Stimulated activated CD8-positive, alpha-beta memory T cell treated with anti-CD3 and anti-CD28 coated beads, Interleukin-4, amount 100 ng/mL, for 48 hours (primary cell): ENCODE measurements at places on chromosomes 2 and 18.

DNA sequence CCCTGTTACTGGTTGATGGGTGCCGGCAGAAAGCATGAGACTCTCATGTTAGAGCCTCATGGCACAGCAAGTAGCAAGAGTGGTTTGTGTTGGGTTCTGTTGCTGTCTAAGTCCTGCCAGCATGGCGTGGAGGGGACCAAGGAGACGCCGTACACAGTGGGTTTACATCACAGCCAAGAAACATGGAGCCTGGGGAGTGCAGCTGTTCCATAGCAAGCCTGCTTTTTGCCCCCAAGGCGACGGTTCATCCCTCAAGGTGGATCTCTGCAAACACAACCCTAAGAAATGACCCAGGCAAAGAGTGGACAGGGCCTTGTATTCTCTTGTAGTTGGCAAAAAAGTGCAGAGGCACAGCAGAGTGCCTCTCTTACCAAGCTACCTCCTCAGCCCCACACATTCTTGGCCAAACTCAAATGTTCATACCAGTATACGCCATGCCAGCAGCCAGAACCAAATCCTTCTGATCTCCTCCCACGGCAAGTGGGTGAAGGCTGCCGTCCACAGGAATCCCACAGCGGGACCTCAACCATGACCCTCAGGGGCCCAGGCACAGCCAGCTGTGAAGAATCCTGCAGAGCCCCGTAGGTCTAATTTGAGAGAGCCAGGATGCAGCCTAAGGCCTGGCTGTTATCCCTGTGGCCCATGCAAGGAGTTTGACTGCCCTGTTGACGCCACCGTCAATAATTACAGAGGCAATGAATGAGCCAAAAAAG is 19.0 kb downstream of the SNED1 start:
- DNase-seq = peak; percentile 5

- no peak for DNase-seq
These were observed 37.2 kb downstream of the SLC14A2 start for GRCh38 chr18:45652303-45653080.

GRCh38 chr18:70337139-70337972 is 48.5 kb downstream of the SOCS6 start:
- DNase-seq = no peak

DNA sequence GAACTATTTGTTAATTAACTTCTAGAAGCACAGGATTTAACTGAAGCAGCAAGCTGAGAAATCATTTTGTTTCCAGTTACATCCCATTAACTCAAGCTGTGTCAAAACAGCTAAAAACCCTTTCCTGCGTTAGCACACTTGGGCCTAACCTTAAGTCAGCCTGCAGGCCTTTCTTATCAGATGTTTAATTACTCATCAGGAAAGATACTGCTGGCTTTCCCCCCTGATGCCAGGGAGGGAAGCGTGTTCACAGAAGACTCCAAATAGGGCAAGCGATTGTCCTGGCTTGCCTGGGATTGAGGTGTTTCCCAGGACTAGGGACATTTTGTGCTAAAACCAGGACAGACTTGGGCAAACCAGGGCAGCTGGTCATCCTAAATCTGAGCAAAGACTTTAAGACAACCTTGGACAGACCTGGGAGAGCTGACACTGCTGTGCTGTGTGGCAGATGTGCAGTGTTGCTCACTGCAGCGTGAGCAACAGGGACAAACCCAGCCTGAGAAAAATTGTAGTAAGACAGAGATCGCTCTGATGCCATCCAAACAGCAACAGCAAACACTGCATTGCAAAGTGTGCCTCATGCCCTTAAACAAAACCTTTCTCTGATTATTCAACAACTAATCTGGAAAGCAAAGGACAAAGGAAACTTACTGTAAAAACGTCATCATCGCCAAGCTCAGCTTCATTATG is 100.9 kb downstream of the SPRED2 start:
- no peak for DNase-seq

- DNase-seq = peak; percentile 10
These were observed 53.6 kb downstream of the HK2 start for GRCh38 chr2:74887445-74887951.

- no peak for DNase-seq
These were observed 81.7 kb downstream of the GBX2 start for GRCh38 chr2:236086403-236086970.

- no peak for DNase-seq
These were observed 178.4 kb downstream of the KCNE4 start for GRCh38 chr2:223230352-223230751.

DNA sequence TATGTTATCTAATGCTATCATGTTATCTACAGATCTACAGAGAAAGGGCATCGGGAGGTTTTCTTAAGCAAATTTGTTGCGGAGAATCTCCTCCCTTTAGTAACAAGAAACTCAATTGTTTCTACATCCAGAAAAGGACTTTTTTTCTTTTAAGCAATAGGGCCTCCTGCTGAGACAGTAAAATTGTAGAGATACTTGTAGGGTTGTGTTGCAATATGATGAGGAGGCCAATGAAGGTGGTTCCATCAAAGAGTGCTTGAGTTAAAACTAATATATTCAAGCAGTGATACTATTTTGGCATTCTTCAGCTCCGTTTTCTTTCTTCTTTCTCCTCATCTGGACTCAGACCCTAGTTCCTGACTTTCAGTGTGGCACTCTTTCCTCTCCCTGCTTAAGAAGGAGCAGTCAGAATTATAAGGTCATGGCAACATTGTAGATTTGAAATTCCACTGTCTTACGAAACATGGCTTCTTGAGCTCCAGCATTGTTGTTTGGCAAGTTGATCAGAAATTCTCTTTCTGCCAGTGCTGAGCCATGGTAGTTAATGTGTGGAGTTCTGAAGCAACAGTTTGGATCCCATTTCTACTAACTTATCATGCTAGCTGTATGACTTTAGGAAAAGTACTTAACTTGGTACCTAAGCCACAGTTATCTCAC is 202.0 kb upstream of the SLC14A2 start:
- DNase-seq = no peak

DNA sequence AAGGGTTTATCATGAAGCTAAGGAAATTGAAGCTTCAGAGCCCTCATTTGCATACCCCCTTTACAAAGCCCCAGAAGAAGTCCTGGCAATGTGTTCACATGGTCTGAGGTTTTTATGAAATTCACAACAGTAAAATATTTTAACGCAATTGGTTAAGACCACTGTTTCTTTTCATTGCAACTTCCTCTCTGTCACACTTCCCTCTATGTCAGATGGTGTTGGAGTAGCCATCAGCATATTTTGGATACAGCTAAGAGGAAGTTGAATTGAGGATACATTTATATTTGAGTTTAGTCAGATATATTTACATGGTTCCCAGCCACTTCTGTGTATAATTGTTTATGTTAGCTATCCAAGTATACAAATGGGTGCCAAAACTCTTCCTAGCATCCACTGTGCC is 170.0 kb downstream of the TXNL1 start:
- no peak for DNase-seq

DNA sequence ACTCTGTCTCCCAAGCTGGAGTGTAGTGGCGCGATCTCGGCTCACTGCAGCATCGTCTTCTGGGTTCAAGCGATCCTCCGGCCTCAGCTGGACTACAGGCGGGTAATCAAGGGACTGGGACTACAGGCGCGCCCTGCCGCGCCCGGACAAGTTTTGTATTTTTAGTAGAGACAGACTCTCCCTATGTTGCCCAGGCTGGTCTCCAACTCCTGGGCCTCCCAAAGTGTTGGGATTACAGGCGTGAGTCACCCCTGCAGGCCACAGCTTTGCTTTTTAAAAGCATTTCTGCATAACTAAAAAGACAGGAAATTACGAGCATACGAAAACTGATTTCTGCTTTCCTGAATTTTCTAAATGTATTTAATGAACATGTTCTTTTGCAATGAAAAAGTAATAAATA is 916 bp upstream of the OSBPL1A start:
- DNase-seq = no peak

- no peak for DNase-seq
These were observed 41.4 kb upstream of the LRPPRC start for GRCh38 chr2:44037221-44037620.

GRCh38 chr18:58391231-58391825 is 237.6 kb downstream of the ALPK2 start:
- DNase-seq = no peak

- no peak for DNase-seq
These were observed 10.9 kb upstream of the SLC4A3 start for GRCh38 chr2:219616550-219616949.

DNA sequence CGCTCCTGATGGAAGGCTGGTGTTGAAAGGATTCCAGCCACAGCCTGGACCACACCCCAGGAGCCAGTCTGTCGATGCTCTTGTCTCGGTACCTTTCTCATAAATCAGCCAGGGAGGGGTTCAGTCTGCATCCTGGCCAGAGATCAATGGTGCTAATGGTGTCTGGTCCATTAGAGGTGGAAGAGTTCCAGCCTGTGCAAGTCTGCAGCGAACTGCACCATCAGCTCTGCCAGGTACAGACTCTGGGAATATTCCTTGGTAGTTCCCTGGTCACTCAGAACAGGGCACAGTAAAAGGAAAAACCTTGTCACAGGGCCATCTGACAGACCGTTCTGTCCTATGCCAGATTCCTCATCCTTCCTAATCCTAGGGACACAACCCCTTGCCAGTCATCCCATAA is 164.3 kb downstream of the MTCL1 start:
- DNase-seq = no peak

GRCh38 chr2:216773072-216773471 is 77.7 kb upstream of the IGFBP5 start:
- no peak for DNase-seq

DNA sequence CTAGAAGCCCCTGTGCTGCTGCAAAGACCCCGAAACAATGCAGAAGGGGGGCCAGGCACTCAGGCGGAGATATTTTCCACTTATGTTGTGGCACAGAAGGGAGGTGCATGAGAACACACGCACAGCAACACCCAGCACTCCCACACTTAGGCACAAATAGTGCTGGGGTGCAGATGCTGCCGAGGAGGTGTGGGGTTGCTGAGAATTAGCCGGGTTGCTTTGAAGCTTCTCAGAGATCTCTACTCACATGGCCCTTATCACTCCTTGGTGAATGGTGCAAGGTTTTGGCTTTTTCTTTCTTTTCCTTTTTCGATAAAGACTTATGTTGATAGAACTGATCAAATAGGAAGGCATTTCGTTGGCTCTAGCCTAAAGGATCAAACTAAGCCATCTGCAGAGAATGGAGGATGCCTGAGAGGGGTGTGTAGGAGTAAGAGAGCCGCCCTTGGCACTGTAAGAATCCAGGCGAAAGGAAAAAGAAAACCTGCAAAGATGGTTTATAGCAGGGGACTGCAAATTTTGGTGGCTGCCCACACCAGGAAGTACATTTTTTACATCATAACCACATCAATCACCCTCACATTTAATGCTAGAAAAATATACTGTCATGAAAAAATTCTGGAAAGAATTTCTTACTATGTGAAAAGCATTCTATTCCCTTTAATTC is 27.9 kb upstream of the FHL2 start:
- DNase-seq = no peak

GRCh38 chr2:39377226-39377939 is 59.7 kb downstream of the MAP4K3 start:
- peak; percentile 50 for DNase-seq

DNA sequence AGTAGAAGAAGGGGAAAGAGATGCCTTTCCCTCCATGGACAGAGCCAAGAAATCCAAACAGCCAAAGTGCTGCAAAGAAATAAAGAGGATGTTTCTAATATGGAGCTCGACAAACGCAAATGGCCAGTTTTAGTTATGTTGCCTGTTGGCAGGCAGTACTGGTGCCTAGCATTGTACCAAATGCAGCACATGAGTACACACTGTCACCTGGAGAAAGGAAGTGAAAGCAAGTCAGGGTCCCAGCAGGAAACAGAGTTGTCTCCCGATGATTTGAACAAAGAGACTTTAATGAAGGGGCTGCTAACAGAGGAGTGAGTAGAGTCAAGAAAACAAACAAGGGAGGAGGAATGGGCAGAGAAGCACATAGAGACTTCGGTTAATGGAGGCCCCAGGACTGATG is 623.0 kb downstream of the BCL11A start:
- DNase-seq = no peak

DNA sequence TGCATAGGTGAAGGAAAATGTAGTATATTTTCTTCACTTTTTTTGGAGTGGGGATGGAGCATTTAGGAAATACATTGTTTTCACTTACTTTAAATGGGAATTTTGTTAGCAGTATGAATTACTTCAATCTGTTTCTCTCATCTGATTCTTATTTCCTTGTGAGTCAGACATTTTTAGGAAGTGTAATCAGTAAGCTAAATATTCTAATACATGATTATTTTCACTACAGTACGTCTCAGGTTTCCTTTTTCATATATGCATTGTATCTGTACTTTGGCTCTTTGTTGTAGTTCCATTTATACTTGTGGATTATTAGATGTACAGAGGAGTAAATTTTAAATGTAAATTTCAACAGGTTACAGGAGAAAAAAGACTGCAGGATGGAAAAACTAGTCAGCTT is 27.9 kb downstream of the GPD2 start:
- no peak for DNase-seq

GRCh38 chr2:225599856-225600255 is 200.3 kb downstream of the NYAP2 start:
- no peak for DNase-seq

DNA sequence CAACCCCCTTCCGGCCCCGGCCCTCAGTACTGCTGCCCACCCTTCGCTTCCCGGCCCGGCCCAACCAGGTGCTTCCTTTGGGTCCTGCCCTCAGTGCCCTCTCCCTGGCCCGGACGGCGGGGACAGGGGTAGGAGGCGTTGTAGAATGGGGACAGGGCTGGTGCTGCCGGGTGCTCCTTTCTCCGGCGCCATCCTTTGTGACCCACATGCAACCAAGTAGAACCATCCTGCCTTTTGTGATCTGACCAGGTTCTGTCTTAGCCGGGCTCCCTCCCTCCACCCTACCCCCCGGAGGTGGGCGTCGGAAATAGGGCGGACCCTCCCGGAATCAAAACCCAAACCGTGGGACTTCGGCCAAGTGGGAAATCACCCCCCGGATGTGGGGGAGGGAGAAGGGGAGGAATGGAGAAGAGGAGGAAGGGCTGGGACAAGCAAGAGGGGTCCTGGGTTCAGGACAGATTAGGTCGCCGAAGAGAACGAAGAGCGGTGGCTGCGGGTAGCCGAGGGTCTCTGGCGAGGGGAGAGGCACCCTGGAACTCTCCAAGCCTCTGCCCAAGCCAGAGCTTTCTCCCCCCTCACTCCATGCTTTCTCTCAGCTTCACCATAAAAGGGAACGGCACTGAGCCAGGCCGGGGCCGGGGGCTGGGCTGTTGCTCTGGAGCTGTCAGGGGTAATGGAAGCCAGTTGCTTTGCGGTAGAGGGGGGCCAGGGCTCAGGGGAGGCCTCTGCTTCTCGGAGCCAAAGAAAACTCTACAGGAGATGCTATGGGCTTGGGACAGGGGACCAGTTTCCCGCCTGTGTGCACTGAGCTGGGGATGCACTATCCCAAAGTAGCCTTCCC is 756 bp upstream of the OST4 start:
- peak; percentile 72 for DNase-seq

GRCh38 chr18:57542126-57542525 is 44.4 kb downstream of the FECH start:
- no peak for DNase-seq

- DNase-seq = no peak
These were observed 7.9 kb upstream of the CCBE1 start for GRCh38 chr18:59705145-59705544.

- peak; percentile 84 for DNase-seq
These were observed 138.0 kb downstream of the CTIF start for GRCh38 chr18:48676756-48677368.

GRCh38 chr2:8532438-8532837 is 149.4 kb upstream of the ID2 start:
- no peak for DNase-seq

GRCh38 chr2:26854283-26854827 is 6.4 kb downstream of the DPYSL5 start:
- DNase-seq = no peak
